GM18507 (cell line): ENCODE measurements at places on chromosomes 3 and 15.
A peak's percentile ranks its signal among the peaks of the same experiment; 100 is the strongest.

DNA sequence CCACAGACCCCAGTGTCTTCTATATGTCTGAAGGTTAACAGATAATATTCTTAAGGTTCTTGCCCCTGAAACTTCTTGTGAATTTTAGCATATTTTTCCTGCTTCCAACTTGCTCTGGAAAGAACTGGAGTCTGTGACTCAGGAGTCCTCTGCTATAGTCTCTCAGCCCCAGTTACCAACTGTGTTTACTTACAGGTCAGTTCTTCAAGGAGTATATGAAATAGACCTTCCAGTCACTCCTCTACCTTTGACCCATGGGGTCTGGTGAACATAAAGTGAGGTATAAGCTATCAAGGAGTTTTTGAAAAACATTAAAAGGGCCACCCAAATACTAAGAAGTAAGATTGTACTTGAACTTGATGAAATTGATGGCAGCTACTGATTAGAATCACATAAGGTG lies 139.2 kb upstream of the ROPN1 start:
- no peak for DNase-seq

DNA sequence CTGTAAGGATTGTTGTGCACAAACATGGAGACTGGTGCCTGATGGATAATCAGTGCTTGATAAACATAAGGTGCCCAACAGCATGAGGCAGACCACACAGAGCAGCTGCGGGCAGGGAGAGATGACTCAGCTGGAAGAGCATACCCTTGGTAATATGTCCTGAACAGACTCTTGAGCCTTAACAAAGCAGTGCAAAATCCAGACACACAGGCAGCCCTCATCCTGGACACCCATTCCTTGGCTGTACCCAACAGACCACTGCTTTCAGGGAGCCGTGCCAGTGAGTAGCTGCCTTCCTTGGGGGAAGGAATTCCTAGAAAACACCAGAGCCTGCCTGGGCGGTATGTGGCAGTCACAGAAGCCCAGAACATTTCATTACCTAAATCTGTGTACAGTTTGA lies 156.2 kb downstream of the CLSTN2 start:
- DNase-seq, result no peak

DNA sequence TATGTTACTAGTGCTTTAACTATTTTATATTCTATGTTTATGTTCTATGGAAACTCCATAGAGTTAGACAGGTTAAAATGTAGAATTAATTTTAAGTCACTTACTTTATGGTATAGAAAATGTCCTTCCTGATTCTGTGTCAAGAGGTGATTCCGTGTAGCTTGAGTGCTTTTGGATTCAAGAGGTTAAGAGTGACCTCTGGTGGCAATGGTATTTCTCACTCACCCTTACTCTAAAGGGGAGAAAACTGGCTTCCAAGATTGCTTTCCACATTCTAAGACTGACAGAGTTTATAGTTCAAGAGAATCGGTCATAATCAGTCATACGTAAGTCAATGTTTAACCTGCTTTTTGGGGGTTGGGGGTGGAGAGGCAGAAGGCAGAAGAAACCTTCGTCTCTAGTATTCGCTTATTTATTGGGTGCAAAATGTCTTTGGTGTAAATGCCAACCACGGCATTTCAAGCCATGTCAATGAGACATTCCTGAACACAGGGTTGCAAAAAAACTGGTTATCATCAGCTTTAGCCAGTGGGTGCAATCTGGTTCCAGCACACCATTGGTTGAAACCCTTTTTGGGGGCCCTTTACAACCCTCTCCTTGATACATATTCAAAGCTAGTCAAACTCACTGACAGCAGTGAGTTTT lies 92.0 kb upstream of the VGLL3 start:
- DNase-seq, result no peak

- no peak for DNase-seq
These were observed 11.9 kb downstream of the RBPMS2 start for GRCh38 chr15:64763462-64763861.

DNA sequence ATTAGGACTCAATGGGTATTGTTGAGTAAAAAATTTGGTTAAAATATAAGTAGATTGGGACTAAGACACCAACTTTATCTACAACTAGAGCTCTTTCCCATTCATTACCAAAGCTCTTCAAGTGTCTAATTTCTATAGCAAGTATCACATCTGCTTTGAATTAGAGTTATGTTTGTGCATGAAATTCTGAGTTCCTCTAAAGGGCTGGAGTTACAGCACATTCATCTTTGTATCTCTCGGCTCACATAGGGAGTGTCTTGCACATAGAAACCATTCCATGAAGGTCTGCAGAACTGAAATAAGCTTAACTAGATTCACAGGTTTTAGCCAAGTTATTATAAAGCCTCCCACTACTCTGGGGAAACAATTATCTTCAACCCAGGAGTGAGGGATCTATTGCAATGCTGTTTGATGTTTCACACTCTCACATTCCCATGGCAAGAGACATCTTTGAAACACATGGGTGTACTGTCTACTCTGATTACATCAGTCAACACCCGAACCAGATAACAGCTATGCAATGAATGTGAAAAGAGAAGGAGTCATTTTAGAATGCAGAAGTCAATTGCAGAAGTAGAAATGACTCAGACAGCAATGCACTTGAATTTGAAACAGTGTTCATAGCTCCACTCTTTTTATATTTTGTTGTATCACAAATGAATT lies 93.1 kb upstream of the KBTBD8 start:
- no peak for DNase-seq

GRCh38 chr3:171393032-171393744 lies 67.0 kb downstream of the TNIK start:
- DNase-seq, result no peak

DNA sequence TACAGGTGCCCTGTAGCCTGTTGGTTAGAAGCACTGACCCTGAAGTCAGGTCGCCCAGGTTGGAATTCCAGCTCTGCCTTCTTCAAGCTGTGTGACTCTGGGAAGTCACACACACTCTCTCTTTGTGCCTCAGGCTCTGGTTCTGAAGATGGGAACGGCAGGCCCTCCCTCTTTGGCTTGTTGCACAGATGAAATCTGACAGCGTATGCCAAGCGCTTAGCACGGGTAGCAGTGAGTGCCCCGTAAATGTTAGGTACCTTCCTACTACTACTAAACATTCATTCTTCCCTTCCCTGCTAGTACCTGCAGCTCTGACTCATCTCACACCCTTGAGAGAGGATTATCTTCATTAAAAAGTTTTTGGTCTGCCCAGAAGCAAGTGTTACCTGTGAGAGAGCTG lies 139.0 kb downstream of the PGPEP1L start:
- no peak for DNase-seq

DNA sequence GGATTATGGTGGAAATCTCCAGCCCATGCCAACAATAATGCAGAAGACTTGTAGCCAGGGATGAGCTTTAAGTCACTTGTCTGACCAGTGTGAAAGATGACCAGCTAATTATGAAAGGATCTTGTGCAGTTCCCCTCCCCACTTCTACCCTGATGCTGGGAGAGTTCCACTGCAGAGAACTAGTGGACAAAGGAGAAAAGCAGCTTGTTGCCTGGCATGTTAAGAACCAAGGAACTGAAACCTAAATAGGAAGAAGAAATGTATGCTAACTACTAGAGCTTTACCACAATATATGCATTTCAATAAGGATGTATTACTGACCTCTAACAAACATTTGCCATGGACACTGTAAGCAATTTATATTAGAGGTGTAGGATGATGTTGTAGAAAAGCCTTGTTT lies 52.2 kb upstream of the CSTA start:
- DNase-seq, result no peak

GRCh38 chr15:29097971-29098370 lies 171.7 kb downstream of the NSMCE3 start:
- no peak for DNase-seq

GRCh38 chr3:167502401-167502800 lies 28.6 kb upstream of the SERPINI2 start:
- no peak for DNase-seq

GRCh38 chr3:24802614-24803013 lies 308.0 kb upstream of the THRB start:
- DNase-seq, result peak; percentile 0

GRCh38 chr15:26128611-26129140 lies 265.5 kb upstream of the ATP10A start:
- no peak for DNase-seq

- no peak for DNase-seq
These were observed 20.9 kb downstream of the HDAC11 start for GRCh38 chr3:13501056-13501455.

DNA sequence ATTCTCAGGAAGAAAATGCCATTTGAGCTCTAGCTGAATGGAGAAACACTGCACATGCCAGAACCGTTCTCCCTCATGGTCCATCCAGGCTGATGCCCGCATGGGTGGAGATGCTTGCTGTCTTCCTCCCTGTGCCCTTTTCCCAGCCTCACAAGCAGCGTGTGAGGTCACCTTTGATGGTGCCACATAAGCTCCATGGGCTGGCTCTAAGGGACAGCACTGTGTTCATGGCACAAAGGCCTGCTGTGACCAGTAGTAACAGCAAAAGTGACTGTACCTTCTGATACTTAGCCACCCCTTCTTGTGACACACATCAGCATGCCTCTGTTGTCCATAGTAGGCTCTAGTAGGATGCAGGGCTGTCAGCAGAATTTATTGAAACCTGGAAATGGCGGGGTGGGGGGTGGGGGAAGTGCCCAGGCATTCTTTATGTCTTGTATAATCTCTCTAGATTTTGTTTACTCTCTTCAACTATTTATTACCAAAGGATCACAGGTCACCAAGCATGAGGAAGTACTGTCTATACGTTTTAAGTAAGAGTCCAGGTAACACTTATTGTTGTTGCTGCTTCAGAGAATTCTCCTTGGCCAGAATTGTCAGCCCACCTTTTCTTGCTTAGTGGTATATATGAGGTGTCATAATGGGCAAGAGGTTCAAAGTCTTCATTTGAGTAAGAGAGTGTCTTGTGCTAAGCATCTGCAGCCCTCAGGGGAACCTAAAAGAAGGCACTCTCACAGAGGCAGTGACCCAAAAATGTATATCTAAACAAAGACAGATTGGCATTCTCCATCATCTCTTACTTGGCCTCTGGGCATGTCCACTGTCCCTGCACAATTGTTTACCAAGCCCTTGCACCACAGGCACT lies 56.5 kb downstream of the RAB7A start:
- no peak for DNase-seq

DNA sequence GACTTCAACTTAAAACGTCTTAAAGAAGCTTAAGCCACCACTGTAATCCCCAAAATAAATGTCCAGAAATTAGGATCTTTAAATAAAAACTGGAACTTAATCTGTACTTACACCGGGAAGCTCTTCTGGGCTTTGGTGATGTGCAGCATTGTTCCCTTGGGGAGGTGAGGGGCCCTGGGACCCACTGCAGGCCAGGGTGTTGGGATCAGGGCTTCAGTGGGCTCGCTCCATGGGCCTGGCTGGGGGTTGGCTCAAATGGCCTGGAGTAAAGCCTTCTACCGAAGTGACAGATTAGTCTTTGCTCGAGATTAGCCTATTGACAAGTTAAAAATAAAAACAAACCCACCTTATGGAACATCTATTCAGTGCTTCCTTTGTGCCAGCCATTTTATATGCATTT lies 6.1 kb upstream of the RNU6-1 start:
- DNase-seq, result no peak

DNA sequence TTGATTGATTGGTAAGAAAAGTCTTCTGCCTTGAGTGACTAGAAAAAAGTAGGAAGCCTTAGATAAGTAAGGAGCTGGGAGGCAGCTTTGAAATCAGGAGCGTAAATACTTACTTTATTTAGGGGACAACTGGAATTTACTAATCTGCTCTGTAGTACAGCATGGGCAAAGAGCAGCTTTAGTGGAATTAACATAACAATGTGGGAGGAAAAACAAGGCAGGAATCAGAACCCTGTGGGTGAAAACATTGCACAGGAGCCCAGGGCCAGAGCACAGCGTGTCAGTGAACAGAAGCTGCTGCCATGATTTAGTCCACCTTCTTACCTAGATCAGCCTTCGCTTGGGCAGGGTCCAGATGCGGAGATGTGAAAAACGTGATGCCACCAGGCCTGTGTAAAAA lies 14.6 kb downstream of the FMN1 start:
- no peak for DNase-seq

GRCh38 chr15:94478763-94479162 lies 247.4 kb downstream of the MCTP2 start:
- no peak for DNase-seq

- DNase-seq, result no peak
These were observed 58.5 kb upstream of the UTS2B start for GRCh38 chr3:191388823-191389222.

- no peak for DNase-seq
These were observed 1.7 kb downstream of the HRH1 start for GRCh38 chr3:11156026-11156410.

DNA sequence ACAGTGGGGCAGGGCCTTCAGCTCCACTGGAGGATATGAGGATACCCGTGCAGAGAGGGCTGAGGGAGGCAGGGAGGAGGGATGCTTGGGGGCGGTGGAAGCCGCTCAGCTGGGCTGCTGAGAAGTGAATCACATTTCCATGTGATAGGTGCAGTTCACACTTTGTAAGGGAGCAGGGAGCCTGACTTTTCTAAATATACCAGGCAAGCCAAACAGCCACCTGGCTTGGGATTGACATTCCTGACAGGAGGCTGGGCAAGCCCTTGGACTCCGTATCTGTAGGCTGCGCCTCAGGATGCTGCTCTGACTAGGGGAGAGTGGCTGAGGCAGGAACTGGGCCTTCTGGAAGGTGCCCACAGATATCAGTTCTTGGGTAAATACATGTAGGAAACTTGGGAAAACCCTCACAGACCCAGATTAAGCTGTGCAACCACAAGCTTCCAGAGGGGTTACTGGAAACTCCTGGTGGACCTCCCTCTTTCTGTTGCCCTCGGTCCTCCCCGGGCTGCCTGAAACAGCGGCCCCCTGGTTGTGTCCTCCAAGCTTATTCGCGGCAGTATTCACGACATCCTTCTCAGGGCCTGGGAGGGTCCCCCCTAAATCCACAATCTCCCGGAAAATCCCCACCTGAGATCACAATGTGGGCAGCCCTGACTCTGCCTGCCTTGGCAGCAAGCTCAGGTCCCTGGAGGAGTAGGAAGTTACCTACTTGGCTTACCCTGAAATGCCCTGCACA lies 33.0 kb upstream of the ADCY5 start:
- DNase-seq, result no peak

DNA sequence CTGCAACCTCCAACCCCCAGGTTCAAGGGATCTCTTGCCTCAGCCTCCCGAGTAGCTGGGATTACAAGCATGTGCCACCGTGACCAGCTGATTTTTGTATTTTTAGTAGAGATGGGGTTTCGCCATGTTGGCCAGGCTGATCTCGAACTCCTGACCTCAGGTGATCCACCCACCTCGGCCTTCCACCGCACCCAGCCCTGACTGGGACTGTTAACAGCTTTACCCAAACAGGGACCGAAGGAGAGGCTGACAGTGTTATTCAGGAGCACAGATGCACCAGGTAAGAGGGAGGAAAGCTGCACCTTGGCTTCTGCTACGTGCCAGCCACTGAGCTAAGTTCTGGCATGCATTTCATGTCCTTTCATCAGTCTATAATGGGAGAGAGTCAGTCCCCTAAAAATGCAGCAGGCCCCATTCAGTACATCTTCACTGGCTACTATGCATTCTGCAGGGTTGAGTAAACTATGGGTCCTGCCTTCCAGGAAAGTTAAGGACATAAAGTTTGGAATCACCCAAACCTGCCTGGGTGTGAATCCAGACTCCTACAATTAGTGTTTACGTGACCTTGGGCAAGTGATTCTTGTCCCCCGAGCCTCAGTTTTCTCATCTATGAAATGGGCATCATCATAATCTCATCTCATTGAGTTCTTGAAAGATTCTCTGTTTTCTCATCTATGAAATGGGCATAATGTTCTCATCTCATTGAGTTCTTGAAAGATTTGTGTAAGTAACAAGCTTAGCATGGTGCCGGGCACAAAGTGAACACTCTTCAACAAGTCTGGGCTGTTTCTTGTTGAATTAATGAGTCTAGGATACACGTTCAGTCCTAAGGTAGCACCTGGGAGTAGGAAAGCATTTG lies 82.2 kb downstream of the CPN2 start:
- no peak for DNase-seq
